ENCODE measurements at places on chromosomes 1 and 21.

- H3K27me3 ChIP-seq, result no peaks in the 10 kb centered on the region
- no peaks in the 10 kb centered on the region for H3K36me3 ChIP-seq
- no peak overlapping the region for H3K27ac ChIP-seq
- no peaks in the 10 kb centered on the region for H3K4me1 ChIP-seq
Measured at GRCh38 chr1:178566187-178566586, 53.3 kb downstream of the TEX35 start.

DNA sequence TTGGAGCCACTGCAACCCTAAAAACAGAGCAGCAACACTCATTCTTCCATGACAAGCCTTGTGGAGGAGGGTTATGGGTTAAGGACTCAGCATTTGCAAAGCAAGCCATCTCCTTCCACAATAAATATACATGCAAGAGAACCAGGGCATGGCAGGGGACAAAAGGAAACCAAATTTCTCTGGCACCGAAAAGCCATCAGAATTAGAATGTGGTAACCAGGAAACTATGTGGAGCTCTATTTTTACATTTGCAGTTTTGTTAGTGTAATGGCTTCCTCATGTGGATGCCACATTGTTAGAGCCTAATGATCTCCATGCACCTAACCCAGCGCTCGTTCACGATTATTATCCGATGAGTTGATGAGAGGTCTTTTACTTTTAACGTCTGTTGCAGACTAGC is 91.7 kb downstream of the NAV1 start:
- no peak overlapping the region for H3K27ac ChIP-seq
- no peaks in the 10 kb centered on the region for H3K27me3 ChIP-seq
- H3K36me3 ChIP-seq, result no peaks in the 10 kb centered on the region
- H3K4me1 ChIP-seq, result peaks cover 32% of the 10 kb centered on the region

- no peaks in the 10 kb centered on the region for H3K36me3 ChIP-seq
- no peaks in the 10 kb centered on the region for H3K27me3 ChIP-seq
- H3K27ac ChIP-seq, result no peak overlapping the region
- H3K4me1 ChIP-seq, result peaks cover 58% of the 10 kb centered on the region
- H3K4me3 ChIP-seq, result no peak overlapping the region
- DNase-seq, result no peak
Measured at GRCh38 chr1:235275836-235276235, 52.1 kb downstream of the ARID4B start.

GRCh38 chr1:81584398-81584797 is 216.3 kb upstream of the ADGRL2 start:
- peaks cover 10% of the 10 kb centered on the region for H3K27me3 ChIP-seq
- no peaks in the 10 kb centered on the region for H3K36me3 ChIP-seq
- H3K27ac ChIP-seq, result peak overlapping the region; percentile 33

- H3K36me3 ChIP-seq, result no peaks in the 10 kb centered on the region
- no peaks in the 10 kb centered on the region for H3K4me1 ChIP-seq
- no peak overlapping the region for H3K27ac ChIP-seq
- H3K27me3 ChIP-seq, result no peaks in the 10 kb centered on the region
- DNase-seq, result no peak
- H3K4me3 ChIP-seq, result no peak overlapping the region
Measured at GRCh38 chr21:26177187-26177586, 6.6 kb upstream of the APP start.

GRCh38 chr1:110228869-110229268 is 18.8 kb downstream of the KCNC4 start:
- DNase-seq, result no peak
- no peaks in the 10 kb centered on the region for H3K27me3 ChIP-seq
- peak overlapping the region; percentile 58 for H3K27ac ChIP-seq
- H3K36me3 ChIP-seq, result no peaks in the 10 kb centered on the region
- H3K4me3 ChIP-seq, result no peak overlapping the region

DNA sequence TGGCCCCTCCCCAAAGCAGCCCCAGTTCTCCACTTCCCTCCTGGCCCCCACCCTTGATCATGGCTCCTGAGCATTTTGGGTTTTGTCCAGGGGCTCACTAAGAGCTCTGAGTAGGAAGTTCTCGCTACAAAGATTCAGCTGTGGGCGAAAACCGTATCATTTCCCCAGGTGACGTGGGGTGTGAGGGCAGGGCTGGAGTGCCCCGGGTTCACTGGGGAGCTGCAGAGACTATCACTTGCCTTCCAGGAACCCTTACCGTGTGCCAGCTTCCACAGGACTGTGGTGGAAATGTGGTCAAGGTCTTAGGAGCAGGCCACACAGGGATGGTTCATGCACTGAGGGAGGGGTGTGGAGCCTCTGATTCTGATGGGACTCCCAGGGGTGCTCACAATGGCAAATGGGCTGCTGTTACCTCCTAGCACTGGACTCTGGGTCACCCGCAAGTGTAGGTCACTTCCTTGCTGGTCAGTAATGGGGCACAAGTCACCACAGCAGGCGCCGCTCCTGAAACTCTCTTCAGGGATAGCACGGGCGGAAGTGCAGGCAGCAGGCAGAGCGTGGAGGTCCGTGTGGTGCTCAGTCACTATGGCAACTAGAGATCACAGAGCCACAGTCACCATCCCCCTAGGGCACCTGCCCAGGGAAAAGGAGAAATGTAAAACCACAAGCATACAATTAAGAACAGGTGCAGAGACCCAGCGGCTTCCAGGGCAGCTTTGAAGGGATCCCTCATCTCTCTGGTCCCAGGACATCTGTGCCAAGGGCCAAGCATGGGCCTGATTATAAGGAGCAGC is 35.4 kb downstream of the RSPH1 start:
- H3K27ac ChIP-seq, result no peak overlapping the region
- H3K4me1 ChIP-seq, result peaks cover 29% of the 10 kb centered on the region
- DNase-seq, result no peak
- H3K27me3 ChIP-seq, result no peaks in the 10 kb centered on the region

DNA sequence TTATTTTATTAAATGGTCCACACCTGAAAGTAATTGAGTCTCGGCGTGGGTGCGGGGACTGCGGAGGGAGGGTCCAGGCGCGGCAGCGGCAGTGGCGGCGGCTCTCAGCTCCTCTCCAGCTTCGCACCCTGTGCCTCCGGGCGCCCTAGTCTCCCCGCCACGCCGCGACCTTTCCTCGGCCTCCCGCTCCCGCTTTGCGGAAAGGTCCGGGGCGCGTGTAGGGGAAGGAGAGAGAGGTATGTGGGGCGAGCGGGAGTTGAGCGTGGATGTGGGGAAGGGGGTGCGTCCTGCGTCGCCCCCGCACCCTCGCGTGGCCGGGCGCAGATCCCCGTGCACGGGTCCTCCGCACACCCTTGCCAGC is 13.4 kb upstream of the ALX3 start:
- no peaks in the 10 kb centered on the region for H3K36me3 ChIP-seq
- peaks cover 5% of the 10 kb centered on the region for H3K27me3 ChIP-seq
- H3K4me3 ChIP-seq, result peak overlapping the region; percentile 66
- no peak for DNase-seq
- peak overlapping the region; percentile 46 for H3K27ac ChIP-seq

- no peaks in the 10 kb centered on the region for H3K36me3 ChIP-seq
- no peak for DNase-seq
- H3K4me3 ChIP-seq, result no peak overlapping the region
- H3K4me1 ChIP-seq, result no peaks in the 10 kb centered on the region
Measured at GRCh38 chr21:34916446-34916845, 132.7 kb downstream of the RUNX1 start.

GRCh38 chr1:113057006-113057405 is 16.0 kb upstream of the LRIG2 start:
- H3K4me3 ChIP-seq, result no peak overlapping the region
- no peak overlapping the region for H3K27ac ChIP-seq
- H3K4me1 ChIP-seq, result peaks cover 4% of the 10 kb centered on the region

- peaks cover 26% of the 10 kb centered on the region for H3K27me3 ChIP-seq
- H3K4me1 ChIP-seq, result no peaks in the 10 kb centered on the region
- DNase-seq, result no peak
- no peak overlapping the region for H3K4me3 ChIP-seq
- no peak overlapping the region for H3K27ac ChIP-seq
Measured at GRCh38 chr1:29590583-29591565, 354.6 kb downstream of the PTPRU start.

DNA sequence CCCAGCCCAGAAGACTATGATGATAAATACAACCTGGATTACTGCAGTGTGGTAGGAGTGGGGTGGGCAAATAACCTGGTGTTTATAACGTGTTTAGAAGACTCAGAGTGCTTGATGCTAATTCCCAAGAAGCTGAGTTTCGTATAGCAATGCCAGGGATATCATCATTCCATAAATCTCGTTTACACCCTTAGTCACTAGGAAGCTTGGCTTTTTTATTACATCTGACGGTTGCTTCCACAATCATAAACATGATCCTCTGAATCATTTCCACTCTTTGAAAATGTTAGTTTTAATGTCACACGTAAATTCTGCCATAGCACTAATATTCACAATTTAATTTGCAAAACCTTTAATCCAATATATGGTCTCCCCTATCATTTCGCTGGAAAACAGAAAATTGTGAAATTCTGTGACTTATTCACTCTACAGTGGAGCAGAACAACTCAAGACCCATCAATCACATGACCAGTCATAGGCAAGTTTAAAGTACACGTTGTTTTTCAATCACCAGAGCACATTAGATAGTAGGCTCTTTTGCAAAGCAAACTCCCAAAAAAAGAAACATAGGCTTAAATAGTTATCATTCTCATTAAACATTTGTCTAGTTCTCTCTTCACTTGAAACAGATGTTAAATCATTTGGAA is 321.0 kb downstream of the LTN1 start:
- no peaks in the 10 kb centered on the region for H3K36me3 ChIP-seq
- H3K4me3 ChIP-seq, result no peak overlapping the region
- no peaks in the 10 kb centered on the region for H3K27me3 ChIP-seq
- DNase-seq, result no peak
- H3K4me1 ChIP-seq, result peaks cover 21% of the 10 kb centered on the region

DNA sequence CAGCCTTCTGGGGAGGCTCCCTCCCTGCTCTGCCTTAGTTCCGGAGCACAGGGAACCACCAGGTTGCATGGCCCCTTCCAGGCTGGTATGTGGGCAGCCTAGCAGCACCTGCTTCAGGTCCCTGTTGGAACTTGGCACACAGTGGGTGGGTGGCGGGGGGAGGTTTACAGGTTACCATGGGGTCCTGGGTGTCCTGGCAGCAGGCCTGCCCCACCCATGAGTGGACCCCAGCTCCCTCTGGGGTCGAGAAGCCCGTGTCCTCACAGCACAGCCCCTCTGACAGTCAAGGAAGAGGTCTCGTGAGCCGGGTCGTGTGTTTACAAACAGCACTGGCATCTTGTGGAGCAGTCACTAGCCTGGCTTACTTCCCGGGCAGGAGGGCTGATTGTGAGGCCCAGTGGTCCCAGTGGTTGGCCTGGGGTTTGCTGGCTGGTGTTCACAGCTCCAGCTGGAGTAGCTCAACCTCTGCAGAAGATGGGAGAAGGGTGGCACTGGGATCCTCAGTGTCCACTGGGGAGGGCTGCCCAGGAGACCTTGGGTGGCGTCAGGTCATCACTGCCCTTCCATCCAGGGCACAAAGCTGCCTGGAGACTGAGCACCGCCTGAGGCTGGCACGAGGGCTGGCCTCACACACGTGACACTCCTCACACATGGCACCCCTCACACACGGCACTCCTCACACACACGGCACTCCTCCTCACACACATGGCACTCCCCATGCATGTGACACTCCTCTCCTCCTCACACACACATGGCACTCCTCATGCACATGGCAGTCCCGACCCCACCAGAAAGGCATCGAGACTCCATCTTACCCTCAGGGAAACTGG is 100.9 kb downstream of the RIPK4 start:
- DNase-seq, result no peak
- no peak overlapping the region for H3K4me3 ChIP-seq
- no peaks in the 10 kb centered on the region for H3K36me3 ChIP-seq
- peak overlapping the region; percentile 81 for H3K27ac ChIP-seq
- no peaks in the 10 kb centered on the region for H3K27me3 ChIP-seq

GRCh38 chr21:44618504-44618903 is 6.6 kb downstream of the KRTAP10-8 start:
- H3K27ac ChIP-seq, result no peak overlapping the region
- H3K4me3 ChIP-seq, result no peak overlapping the region
- no peak for DNase-seq
- no peaks in the 10 kb centered on the region for H3K4me1 ChIP-seq
- H3K36me3 ChIP-seq, result no peaks in the 10 kb centered on the region
- H3K27me3 ChIP-seq, result no peaks in the 10 kb centered on the region

- H3K36me3 ChIP-seq, result no peaks in the 10 kb centered on the region
- H3K27me3 ChIP-seq, result no peaks in the 10 kb centered on the region
- DNase-seq, result no peak
- H3K27ac ChIP-seq, result peak overlapping the region; percentile 79
- no peak overlapping the region for H3K4me3 ChIP-seq
Measured at GRCh38 chr1:112317611-112318062, 78.4 kb upstream of the CTTNBP2NL start.

DNA sequence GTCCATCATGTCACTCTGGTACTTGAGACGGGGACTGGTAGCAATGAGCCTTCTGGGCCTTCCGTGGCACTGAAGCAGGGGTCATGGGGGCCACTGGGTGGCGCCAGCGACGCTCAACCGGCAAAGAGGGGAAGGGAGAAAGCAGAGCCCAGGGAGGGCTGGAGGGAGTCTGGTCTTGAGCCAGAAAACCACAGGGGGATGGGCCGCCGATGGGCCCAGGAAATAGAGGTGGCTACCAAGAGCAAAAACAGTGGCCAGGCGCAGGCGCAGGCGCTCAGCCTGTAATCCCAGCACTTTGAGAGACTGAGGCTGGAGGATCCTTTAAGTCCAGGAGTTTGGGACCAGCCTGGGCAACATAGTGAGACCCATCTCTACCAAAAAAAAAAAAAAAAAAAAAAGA is 21.8 kb downstream of the EXOC8 start:
- H3K4me1 ChIP-seq, result no peaks in the 10 kb centered on the region
- H3K27me3 ChIP-seq, result no peaks in the 10 kb centered on the region
- no peaks in the 10 kb centered on the region for H3K36me3 ChIP-seq
- DNase-seq, result no peak
- H3K27ac ChIP-seq, result no peak overlapping the region
- H3K4me3 ChIP-seq, result no peak overlapping the region

DNA sequence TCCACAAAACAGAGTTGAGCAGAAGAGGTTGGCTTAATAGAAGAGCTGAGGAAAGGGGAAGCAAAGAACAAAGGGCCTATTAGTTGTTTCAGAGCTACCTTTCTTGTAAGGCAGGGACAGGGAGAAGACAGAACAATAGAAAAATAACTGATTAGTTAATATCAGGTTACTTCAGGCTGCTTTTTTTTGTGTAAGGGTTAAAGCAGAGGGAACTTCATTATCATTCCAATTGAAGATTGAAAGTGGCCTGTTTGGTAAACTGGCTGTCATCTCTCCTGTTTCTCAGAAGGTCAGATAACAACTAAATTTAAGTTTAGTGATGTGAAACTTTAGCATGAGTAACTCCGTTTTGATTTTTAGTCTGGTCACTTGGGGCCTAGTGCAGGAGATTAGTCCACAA is 22.3 kb downstream of the CDC42 start:
- H3K4me1 ChIP-seq, result peaks cover 38% of the 10 kb centered on the region
- DNase-seq, result no peak
- no peak overlapping the region for H3K4me3 ChIP-seq
- peaks cover 5% of the 10 kb centered on the region for H3K36me3 ChIP-seq
- no peaks in the 10 kb centered on the region for H3K27me3 ChIP-seq

GRCh38 chr1:58714544-58714943 is 14.7 kb upstream of the MYSM1 start:
- H3K27me3 ChIP-seq, result no peaks in the 10 kb centered on the region
- no peak for DNase-seq
- H3K4me1 ChIP-seq, result no peaks in the 10 kb centered on the region
- H3K27ac ChIP-seq, result no peak overlapping the region

- no peaks in the 10 kb centered on the region for H3K27me3 ChIP-seq
- H3K4me1 ChIP-seq, result no peaks in the 10 kb centered on the region
Measured at GRCh38 chr1:84792421-84792820, 100.6 kb downstream of the LPAR3 start.

- no peaks in the 10 kb centered on the region for H3K27me3 ChIP-seq
- H3K27ac ChIP-seq, result peak overlapping the region; percentile 86
- H3K36me3 ChIP-seq, result no peaks in the 10 kb centered on the region
- DNase-seq, result no peak
- peaks cover 50% of the 10 kb centered on the region for H3K4me1 ChIP-seq
Measured at GRCh38 chr1:225462429-225462713, 34.5 kb upstream of the LBR start.

All from esophagus squamous epithelium (tissue), 5 donors.